Fibroblast of the aortic adventitia (primary cell): ENCODE measurements at places on chromosomes 12 and 14. TPM values are rescaled to one million over a fixed set of nuclear protein-coding genes. Genes with fewer than 3 reads are reported as not detected.

DNA sequence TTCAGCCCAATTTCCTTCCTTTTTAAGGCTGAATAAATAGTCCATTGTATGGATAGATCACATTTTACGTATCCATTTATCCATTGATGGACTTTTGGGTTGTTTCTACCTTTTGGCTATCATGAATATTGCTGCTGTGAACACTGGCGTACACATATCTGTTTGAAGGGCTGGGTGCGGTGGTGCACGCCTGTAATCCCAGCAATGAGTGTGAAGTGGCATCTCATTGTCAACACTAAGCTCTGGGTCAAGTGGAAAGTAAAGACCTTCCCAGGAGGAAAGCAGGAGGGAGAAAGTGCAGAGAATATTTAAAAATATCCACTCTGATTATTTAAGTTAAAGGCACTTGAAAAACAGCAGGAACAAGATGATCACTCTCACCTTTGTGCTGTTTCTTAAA, 11.7 kb upstream of the PLA2G1B start:
- DNase-seq, result no peak

The CATSPERB gene
- 0.81 TPM in 1 of 2 replicates, not detected in the other for total RNA-seq

DNA sequence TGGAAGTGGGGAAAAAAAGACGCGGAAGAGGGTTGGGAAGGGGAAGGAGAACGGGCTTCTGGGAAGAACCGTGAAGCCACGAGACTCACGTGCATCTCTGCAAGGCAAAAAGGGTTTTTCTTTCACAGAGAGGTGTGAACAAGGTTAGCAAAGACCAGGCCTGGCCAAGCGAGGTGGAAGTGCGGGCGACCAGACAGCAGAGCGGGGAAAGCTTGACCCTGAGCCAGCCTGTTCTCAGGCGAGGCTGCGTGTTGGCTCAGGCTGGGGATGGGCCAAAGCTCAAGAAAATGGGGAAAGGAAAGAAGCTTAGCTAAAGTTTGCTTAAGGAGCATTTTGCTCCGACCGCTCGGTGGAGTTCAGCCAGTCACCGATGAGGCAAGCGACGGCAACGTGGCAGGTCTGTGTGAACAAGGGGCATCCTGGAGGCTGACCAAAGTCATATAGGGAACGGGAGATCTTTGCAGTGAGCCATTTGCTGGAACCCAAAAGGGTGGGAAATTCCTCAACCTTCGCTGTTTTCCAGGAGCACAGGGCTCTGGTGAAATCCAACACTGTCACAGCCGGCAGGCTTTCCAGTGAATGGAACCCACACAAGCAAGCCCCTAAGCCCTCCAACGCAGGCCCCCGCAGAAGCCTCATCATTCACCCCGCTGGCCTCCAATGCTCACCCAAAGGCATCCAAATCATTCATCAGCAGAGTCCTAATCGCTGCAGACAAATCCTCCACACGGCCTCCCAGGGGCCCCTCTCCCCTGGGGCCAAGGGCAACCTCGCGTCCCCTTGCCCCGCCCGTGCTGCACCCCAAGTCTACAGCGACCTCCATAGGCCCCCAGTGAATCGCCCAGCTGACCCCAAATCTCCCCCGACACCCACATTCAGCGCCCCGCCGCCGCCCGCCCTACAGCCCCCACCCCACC, 754 bp downstream of the ZNF605 start:
- peak; percentile 74 for DNase-seq

DNA sequence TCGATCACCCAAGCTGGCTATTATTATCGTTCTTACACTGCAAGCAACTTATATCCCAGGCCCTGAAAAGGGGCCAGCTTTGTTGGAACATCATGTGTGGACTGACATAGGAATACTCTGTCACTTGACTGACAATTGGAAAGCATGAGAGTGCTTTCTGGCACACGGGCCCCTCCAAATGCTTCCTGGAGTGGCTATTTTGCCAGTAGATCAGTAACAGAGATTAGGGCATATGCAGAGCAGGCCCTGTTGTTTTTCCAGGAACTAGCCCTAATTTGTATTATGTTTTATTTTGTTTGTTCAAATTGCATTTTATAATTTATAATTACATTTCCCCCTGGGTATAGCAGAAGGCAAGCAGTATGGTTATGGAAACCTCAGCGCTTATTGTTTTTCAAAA, 170.1 kb upstream of the FRMD6 start:
- DNase-seq, result no peak

DNA sequence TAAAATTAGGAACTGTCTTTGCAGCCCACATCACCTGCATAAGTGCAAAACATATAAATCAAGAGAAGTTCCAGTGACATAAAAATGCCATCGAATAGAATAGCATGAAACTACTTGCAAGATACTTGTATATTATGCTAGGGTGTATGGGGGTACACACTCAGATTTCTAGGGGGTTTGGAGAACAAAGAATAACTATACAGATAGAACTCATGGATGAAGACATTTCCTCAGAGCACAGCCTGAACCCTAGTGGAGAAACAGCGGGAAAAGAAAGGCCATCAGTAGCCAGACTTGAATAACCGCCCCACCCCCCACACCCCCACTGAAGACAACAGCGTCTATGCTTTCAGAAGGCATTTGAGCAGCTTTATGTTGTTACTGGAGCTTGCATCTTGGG, 425.8 kb downstream of the NPAS3 start:
- no peak for DNase-seq

- DNase-seq, result peak; percentile 16
Observed at GRCh38 chr12:7021956-7022355, 3.7 kb upstream of the LPCAT3 start.

The ESRRB gene
- not detected in 2 replicates for total RNA-seq

- no peak for DNase-seq
Observed at GRCh38 chr12:27064397-27065342, 17.7 kb downstream of the C12orf71 start.

GRCh38 chr12:18429366-18429765, 168.0 kb downstream of the PIK3C2G start:
- no peak for DNase-seq

DNA sequence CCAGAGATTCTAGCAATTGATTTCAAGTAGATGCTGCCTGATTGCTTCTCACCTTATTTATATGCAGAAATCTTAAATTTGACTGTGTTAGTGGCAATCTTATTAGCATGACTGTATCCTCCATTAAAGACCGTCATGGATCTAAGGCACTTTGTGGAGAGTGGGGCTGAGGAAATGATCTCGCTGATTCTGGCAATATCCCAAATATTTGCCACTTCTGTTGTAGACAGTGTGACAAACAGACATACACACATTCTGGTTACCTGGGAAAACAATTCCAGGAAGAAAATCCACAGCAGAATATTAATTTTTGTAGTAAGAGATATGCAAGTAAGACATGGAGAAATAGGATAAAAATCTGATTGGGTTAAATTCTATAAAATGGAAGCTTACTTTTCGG, 269.0 kb upstream of the G2E3 start:
- no peak for DNase-seq

- DNase-seq, result no peak
Observed at GRCh38 chr12:66851134-66851533, 172.3 kb upstream of the GRIP1 start.

GRCh38 chr12:115332945-115333344, 649.0 kb upstream of the TBX3 start:
- no peak for DNase-seq

- DNase-seq, result peak; percentile 59
Observed at GRCh38 chr12:106301241-106301610, 1.3 kb upstream of the TCP11L2 start.

DNA sequence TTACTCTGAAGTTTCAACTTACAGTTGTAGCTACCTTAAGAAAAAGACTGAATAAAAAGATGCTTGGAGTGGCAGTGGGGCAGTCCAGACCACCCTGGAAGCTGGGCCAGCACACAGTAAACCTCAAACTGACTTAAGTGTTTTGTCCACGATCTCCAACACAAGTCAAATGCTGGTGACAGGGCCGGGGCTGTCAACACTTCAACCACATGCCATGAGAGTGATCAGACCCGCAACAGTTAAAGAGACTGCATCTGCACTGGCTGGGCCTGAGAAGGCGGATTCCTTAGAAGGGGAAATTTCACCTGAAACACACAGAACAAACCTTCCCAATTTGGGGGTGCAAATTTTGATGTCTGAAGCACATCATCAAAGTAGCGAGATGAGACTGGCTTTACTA, 223.5 kb upstream of the CAND1 start:
- no peak for DNase-seq

- no peak for DNase-seq
Observed at GRCh38 chr12:122908915-122909314, 13.0 kb upstream of the VPS37B start.

GRCh38 chr14:28831126-28831525, 64.5 kb downstream of the FOXG1 start:
- no peak for DNase-seq

The NKX2-1 gene
- not detected in 2 replicates for total RNA-seq

The GON7 gene
- total RNA-seq, result 17.3 and 28.1 TPM in 2 replicates

DNA sequence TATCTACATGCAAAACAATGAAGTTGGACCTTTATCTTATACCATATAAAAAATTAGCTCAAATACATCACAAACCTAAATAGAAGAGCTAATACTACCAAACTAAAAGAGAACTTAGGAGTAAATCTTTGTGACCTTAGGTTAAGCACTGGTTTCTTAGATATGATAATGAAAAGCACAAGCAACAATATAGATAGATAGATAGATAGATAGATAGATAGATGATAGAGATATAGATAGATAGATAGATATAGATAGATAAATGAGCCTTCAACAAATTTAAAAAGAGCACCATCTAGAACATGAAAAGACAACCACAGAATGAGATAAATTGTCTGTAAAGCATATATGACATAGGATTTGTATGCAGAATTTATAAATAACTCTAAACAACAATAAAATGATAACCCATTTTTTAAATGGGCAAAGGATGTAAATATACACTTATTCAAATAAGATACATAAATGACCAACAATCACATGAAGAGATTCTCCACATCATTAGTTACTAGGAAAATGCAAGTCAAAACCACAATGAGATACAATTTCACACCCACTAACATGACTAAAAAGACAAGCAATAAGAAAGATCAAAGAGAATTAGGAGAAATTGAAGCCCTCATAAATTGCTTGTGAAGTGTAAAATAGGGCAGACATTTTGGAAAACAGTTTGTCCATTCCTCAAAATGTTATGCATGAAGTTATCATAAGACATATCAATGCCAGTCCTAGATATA, 293.7 kb downstream of the BTG1 start:
- DNase-seq, result no peak

The PLEKHH1 gene
- 0.45 TPM in 1 of 2 replicates, not detected in the other for total RNA-seq

DNA sequence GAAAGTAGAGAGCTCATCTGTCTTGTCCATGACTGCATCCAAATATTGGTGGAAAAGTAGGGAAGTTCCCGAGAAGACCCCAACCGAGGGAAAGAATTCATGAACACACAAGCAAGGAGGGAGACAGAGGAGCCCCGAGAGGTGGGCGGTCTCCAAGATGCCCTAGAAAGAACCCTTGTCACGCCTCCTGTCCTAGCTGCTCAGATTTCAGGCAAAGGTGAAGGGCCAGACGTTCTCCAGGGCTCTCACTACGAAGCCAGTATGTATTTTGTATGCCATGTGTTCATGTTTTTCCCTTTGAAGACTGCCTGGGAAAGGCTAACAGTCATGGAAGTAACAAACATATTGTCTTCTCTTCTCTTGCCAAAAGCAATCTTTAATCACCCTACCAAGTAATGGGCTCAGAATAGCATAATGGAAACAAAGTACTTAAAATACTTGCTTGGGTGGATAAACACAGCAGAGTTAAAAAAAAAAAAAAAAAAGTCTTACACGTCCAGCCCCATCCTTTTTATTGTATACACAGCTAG, 99.2 kb upstream of the TBX3 start:
- DNase-seq, result no peak

The TAS2R9 gene
- 0.09 TPM in 1 of 2 replicates, not detected in the other for total RNA-seq

DNA sequence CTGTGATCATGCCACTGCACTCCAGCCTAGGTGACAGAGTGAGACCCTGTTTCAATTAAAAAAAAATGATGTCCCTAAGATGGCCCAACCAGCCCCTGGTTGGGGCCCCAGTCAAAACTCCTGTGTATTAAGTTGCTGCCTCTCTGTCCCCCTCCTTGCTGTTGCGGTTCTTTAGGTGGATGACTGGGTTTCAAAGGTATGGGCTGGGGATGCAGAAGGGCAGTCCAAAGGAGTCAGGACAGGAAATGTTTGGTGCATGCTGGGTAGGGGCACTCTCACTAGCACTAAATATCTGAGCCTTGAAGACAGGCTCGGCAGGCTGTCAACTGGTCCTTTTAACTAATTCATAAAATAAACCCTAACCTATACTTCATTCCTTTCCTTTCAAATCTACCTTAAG, 12.0 kb upstream of the PIP4K2C start:
- no peak for DNase-seq

DNA sequence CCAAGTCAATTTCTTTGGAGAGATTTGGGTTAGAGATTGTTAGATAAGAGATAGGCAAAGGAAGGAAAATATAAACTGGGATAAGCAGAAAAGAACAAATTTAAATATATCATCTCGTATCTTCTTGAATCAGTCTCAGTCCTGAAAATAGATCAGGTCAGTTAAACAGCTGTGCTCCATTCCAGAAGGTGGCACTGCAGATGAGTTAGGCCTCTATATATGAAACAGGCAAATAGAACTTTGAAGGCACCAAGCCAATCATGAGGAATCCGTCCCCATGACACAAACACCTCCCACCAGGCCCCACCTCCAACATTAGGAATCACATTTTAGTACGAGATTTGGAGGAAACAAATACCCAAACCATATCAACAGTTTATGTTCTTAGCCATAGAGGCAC, 605.5 kb upstream of the USP15 start:
- no peak for DNase-seq

The POLE2 gene
- total RNA-seq, result 1.1 and 36.2 TPM in 2 replicates

DNA sequence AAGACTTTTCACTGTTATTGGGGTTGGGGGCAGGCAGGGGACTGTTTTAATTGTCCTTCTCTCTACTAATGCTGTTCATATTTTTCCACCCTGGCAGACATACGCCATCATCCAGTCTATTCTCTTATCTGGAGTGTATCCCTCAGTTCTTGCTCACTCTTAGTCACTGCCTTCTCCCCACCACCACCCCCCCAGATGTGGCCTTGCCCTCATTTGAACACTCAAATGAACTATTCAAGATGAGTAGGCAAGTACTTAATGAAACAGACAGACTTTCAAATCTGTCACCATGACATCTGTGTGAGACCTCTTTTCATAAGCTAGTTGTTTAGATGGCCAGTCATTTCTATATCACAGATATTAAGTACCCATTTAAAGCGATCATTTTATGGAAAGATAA, 10.1 kb downstream of the NUDT4 start:
- DNase-seq, result peak; percentile 41

The KCNA1 gene
- total RNA-seq, result 0.18 and 0.41 TPM in 2 replicates

GRCh38 chr12:91973813-91974212, 171.8 kb downstream of the BTG1 start:
- no peak for DNase-seq

The CRACR2A gene
- total RNA-seq, result 4.8 and 16.8 TPM in 2 replicates
